ENCODE measurements at places on chromosomes 7 and 10.
A peak's percentile ranks its signal among the peaks of the same experiment; 100 is the strongest.

- no peak for DNase-seq
These were observed 89.5 kb downstream of the HECW1 start for GRCh38 chr7:43201912-43202311.

DNA sequence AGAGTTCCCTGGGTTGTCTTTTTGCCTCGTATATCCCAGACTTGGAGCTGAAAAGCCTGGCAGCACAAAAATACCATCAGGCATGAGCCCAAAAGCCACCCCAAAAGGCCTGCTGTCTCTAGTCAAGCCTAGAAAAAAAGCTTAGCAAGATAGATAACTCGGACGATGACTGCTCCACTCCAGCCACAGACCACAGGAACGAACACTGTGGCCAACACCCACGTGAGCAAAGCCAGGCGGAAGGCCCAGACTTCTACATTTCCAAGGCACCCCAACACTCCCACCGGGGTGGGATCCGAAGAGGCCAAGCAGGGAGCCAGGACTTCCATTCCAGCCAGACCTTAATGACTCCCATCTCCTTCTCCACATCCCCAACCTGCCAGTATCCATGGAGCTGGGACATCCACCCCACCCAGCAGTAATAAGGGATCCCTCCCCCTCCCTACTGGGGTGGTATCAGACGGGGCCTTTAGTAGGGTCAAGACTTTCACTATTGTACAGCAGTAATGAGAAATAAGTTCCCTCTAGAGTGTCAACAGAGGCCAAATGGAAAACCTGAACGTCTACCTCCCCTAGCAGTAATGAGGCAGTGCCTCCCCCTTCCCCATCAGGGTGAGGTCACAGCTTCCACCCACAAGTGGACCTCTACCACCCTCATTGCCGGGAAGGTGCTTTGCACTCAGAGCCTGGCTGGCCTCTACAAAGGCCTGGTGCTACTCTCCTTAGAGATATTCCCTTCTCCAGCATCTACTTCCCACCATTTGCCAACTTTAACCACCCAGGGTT lies 23.0 kb downstream of the PRLHR start:
- DNase-seq: no peak

DNA sequence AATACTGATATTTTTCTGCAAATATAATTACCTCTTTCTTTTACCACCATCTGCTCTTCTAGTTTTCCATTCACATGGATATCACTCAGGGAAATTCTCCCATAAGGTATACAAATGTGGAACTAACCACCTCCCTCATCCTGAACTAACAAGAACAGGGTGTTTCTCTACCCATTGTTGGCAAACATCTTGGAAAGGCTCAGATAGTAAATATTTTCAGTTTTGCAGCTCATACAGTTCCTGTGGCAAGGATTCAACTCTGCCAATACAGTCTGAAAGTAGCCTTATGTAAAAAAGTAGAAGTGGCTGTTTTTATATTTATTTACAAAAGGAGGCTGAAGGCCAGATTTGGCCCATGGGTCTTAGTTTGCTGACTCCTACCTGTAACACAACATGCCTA lies 513.0 kb upstream of the TEX47 start:
- no peak for DNase-seq

GRCh38 chr10:62079885-62080559 lies 178.5 kb downstream of the ARID5B start:
- DNase-seq: no peak

DNA sequence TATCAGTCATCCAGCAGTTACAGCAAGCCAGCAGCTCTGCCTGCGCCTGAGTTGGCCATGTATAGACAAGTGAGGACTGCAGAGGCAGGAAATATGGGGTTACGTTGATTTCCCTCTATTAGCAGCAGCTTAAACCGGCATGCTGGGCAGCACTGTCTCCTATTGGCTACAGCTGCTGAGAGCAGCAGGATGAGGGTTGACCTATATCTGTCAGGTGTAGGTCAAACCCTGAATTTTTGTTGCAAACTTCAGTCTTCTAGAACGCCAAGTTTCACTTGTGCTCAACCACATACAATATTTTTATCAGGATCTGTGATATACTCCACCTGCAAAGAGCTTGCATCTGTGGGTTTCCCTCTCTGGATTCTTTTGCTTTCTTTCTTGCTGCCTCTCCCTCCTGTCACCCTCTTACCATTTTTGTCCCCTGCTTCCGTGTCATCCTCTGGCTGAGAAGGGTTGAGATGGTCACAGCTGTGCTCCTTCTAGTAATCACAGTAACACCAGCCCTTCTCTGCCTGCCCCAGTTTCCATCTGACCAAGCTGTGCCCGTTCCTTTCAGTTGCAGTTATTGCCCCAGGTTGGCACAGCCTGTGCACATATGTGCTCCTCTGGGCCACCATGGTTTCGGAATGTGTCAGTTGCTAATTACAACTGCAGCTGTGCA lies 23.8 kb upstream of the GLCCI1 start:
- DNase-seq: peak; percentile 9

DNA sequence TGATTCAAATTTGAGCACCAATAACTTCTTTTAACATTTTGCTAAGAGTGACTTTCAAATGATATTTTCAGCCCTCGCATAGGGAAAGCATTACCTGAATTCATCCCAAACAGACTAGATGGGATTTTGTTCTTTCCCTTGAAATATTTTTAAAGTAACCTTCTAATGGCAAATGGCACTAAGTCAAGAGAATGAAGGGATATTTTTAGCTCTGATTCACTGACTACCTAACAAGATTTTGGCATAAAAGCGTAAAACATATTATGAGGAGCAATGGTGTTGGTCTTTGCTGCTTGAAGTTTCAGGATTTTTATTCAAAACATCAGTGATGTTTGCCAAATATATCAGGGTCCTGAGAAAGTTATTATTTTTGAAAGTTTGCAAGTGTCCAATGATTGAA lies 290.3 kb downstream of the CDK14 start:
- DNase-seq: peak; percentile 22

DNA sequence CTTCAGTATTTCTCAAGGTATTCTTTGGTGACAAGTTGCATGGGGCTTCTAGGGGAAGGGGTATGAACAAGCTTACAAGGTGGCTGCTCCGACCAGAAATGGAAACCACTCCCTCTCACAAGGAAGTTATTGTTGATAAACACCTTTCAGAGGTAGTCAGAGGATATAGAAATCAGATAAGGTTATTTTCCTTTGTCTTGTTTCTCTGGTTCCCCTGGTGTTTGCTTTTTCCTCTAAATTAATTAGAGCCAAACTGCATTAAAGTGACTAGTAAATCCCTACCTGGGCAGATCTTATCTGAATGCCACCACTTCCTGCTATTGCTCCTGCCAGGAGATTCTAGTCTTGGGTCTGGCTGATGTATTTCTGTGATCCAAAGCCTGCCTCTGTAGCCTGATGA lies 725.4 kb downstream of the INHBA start:
- no peak for DNase-seq

DNA sequence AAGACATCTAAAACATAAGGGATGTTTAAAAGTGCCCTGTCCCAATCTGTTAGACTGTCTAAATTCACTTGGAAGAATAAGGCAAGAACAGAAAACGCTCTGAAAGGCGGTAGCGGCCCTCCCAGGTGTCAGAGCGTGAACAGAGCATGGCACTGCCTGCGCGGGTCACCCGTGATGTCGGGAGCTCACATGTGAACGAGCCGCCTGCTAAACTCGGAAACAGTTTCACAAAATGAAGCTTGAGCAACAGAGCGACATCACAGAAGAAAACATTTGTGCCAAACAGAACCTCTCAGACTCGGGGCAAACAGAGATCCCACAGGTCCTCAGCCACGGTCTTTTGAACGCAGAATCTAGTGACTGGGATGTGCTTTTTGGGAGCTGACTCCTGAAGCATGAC lies 12.8 kb downstream of the BRI3 start:
- no peak for DNase-seq

DNA sequence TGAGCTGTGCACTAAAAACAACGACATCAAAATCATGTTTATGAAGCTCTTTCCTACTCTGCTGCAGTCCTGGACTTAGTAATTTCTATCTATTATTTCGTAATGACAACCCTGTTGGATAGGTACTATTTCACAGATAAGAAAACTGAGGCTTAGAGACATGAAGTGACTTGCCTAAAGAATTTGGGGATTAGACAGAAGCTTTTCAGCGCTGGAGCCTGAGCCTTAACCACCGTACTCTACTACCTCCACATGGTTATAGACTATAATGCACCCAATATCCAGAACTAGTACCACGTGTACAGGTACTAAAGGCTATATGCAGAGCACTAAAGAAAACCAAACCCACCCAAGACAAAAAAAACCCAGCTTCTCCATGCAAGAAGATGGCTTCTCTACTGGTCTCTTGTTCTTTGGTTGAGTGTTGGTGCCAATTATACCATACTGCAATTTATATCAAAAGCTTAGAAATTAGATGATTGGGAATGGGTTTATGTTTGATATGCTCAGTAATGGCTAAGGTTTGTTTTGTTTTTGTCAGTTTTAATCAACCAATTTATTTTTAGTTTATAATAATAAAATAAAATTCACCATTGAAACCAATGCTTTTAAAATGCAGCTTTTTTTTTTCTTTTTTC lies 6.5 kb upstream of the SNX10 start:
- peak; percentile 37 for DNase-seq

DNA sequence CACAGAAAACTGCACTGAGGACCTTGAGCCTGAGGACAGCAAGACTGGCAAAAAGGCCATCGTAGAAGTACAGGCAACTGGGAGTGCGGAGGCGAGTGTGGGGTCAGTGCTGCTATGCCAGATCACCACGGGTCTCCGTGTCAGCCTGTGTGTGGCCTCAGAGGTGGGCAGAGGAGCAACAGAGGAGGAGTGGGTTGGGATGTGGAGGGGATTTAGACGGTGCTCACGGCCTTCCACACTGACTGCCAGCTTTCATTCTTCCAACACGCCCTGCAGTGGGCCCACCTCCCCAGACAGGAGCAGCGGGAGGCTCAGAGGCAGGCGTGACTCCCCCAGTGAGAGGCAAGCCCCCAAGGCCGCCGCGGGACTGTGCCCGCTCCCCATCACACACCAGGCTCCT lies 17.0 kb upstream of the ZMIZ1 start:
- DNase-seq: no peak

DNA sequence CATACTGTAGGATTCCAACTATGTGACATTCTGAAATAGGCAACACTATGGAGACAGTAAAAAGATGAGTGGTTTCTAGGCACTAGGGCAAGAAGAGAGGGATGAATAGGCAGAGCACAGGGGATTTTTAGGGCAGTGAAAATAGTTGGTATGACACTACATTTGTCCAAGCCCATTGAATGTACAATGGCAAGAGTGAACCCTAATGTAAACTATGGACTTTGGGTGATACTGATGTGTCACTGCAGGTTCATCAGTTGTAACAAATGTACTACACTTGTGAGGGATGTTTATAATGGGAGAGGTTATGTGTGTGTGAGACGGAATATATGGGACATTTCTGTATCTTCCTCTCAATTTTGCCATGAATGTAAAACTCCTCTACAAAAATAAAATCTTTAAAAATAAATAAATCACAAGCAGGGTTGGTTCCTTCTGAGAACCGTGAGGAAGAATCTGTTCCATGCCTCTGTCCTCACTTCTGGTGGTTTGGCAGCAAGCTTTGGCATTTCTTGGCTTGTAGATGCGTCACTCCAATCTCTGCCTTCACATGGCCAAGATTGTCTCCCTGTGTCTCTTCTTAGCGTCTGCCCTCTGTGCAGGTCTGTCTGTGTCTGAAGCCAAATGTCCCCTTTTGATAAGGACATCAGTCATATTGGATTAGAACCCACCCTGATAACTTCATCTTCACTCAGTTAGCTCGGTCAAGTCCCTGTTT lies 83.1 kb upstream of the AGBL3 start:
- DNase-seq: no peak

DNA sequence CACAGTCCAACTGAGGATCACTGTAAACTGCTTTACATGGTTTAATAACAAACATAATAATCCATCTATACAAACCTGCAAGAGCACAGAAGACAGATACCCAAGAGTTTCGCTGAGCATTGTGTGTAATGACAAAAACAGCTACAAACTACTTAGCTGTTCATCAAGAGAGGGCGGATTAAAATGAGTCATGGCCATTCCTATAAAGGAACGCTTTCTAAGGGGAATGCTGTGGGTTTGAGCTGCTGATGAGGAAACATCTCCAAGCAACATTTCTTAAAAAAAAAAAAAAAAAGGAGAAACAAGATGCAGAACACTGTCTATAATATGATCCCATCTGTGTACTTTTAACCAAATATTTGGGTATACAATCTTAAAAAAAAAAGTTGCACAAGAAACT lies 33.8 kb downstream of the VOPP1 start:
- no peak for DNase-seq

GRCh38 chr7:55496906-55497305 lies 75.4 kb downstream of the VOPP1 start:
- no peak for DNase-seq

- no peak for DNase-seq
These were observed 325.6 kb downstream of the ZWINT start for GRCh38 chr10:56035489-56035888.

DNA sequence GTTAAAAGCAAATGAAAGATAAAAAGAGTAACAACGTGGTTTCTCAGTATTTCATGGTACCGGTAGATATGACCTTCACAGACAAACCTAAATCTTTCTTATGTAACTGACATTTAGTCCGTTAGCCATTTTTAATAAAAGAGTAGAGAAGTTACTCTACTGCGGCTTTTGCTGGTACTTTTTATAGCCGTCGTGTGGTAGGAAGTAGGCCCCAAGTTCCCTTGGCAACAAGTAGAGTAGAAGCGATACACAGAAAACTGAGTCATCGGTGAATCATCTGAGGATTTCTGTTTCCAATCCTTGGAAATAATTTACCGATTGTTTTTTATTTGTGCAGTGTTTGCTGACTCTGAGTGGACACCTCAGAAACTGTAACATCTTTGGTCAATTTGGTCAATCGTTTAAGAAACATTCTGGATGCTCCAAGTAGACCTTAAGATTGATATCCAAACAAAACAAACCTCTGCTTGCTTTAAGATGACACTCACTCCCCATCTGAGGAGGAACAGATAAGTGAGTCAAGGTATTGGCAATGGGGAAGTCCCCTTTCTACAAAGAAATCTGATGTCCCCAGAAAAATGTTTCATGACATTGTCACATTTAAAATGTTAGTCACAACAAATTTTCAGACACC lies 63.9 kb upstream of the AHR start:
- DNase-seq: no peak

GRCh38 chr7:139861803-139862202 lies 32.7 kb downstream of the TBXAS1 start:
- no peak for DNase-seq

- DNase-seq: no peak
These were observed 48.1 kb upstream of the BMS1 start for GRCh38 chr10:42734536-42734935.

DNA sequence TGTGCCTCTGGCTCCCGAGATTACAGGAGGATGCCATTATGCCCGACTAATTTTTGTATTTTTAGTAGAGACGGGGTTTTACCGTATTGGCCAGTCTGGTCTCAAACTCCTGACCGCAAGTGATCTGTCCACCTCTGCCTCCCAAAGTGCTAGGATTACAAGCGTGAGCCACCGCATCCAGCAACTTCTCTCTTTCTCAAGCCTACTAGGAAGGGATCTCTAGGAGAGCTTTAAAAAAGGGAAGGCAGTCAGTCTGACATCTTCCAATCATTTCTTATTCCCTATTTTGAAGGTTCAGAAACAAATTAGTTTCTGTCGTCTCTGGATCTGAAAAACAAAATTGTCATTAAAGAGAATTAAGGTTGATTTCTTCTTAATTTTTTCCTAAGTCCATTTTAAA lies 2.5 kb upstream of the TMEM26 start:
- DNase-seq: no peak
